ENCODE measurements at places on chromosomes 2 and 18. TPM values are rescaled to one million over a fixed set of nuclear protein-coding genes. Genes with fewer than 3 reads are reported as not detected.

Gene DSG1
- total RNA-seq: not detected

Gene LMAN2L
- 32.0 TPM for total RNA-seq

Gene SPTBN1
- 75.4 TPM for total RNA-seq

GRCh38 chr18:28040716-28041115 is 136.2 kb downstream of the CDH2 start:
- DNase-seq: no peak

DNA sequence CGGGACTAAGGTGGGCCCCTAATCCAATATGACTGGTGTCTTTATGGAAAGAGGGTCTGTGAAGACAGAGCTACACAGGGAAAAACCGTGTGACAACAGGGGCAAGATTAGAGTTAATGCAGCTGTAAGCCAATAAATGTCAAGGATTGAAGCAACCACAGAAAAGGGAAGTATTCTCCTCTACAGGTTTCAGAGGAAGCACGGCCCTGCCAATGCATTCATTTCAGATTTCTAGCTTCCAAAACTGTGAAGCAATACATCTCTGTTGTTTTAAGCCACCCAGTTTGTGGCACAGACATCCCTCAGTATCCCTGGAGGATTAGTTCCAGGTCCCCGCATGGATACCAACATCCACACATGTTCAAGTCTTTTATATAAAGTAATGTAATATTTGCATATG is 48.8 kb downstream of the SPP2 start:
- DNase-seq: no peak

DNA sequence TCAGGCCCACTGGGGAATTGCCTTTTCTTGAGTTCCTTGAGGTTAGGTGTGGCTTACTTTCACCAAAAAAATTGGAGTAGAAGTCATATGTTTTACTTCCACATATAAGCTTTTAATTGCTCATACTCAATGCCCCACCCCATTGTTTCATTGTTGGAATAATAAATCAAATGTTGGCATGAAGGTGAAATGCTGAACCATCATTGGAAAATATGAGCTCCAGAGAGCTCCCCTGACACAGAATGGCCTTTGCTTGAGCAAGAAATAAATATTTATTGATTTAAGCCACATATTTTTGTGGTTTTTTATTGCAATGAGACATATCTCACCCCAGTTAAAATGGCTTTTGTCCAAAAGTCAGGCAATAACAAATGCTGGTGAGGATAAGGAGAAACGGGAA is 167.3 kb upstream of the SRD5A2 start:
- DNase-seq: no peak

- peak; percentile 97 for DNase-seq
These were observed 14.3 kb upstream of the TRIB2 start for GRCh38 chr2:12702168-12703121.

Gene KDSR
- 23.7 TPM for total RNA-seq

Gene PKDCC
- 24.0 TPM for total RNA-seq

DNA sequence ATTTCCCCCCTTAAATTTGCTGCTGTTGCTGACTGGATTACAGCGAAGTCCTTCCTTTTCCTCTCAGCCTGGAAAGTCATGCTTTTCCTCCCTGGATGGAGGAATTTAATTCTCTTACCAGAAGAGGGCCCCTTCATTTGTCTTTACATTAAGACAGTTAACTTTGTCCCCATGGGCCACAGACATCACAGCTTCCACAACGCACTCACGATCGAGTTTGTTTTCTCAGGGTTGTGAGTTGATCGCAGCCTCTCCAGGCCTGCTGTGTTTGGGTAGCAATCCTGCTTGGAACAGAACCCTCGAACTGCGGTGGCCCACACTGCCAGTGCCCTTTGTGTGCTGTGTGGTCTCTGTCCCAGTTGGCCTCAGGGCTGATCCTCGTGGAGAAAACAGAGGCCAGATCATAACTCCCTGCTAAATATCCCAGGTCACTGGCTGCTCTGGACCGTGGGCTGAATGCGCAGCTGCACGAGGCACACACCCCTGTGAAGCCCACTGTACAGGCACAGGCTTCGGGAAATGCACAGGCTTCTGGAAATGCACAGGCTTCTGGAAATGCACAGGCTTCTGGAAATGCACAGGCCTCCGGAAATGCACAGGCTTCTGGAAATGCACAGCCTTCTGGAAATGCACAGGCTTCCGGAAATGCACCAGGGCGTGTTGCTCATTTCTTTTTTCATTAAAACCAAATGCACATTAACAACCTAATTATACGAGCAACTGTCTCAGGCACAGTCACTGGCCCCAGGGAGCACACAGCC is 2.2 kb upstream of the PDIA6 start:
- DNase-seq: no peak

Gene IKZF2
- total RNA-seq: 5.2 TPM

GRCh38 chr2:128003463-128003862 is 24.4 kb downstream of the SAP130 start:
- no peak for DNase-seq

Gene SPR
- 57.8 TPM for total RNA-seq

DNA sequence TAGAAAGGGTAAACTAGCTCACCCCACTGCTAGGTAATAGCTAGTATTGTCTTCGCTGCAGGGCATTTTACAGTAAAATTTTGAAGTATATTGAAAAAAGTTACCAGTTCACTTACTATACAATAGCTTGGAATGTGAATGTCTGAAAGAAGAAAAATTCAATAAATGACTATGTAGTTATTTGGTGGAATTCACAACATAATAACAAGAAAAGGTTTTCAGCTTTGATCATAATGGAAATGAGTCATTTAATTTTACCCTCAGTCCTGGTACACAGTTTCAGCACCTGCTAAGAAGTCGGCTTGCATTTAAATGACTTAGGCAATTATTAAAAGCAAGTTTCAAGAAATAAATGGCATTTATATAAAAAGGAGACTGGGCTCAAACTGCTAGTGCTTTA is 90.4 kb downstream of the NUP35 start:
- DNase-seq: no peak

Gene HOXD13
- total RNA-seq: 5.4 TPM

Gene FBXO15
- 1.1 TPM for total RNA-seq

- DNase-seq: peak; percentile 31
These were observed 37.1 kb downstream of the ANKRD44 start for GRCh38 chr2:197273485-197273884.

DNA sequence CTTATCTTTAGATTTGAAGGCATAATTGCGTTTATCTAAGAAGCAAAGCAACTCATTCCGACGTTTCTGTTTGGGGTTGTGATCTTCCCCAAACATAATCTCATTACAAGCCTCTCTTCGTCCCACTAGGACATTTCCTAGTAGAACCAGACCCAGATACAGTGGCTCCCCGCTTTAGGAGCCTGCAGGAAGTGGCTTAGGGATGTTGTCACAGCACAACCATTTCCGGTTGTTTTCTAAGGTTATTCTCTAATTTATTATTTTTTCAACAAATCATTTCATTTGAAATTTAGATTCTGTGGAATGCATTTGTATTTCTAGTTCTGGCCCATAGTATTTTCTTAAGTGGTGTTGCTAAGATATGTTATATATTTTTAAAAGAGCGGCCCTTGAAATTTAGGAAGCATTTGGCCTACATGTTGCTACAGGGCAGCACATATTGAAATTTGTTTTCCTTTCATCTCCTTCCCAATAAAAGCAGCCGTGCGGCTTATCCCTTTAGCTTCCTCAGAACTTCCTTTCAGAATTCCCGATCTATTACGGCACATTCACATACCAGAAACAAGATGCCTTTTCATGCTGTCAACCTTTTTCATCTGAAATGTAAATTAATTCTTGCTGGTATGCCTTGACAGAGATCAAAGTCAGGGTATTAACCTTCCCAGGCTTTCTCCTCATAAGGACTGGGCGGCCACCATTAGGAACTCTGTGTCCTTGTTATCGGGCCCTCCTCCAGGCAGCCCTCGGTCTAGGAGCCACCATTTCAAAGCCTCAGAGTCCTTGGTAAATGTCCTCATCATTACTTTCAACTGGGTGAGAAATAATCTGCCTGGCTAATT is 210.9 kb upstream of the SP5 start:
- no peak for DNase-seq

DNA sequence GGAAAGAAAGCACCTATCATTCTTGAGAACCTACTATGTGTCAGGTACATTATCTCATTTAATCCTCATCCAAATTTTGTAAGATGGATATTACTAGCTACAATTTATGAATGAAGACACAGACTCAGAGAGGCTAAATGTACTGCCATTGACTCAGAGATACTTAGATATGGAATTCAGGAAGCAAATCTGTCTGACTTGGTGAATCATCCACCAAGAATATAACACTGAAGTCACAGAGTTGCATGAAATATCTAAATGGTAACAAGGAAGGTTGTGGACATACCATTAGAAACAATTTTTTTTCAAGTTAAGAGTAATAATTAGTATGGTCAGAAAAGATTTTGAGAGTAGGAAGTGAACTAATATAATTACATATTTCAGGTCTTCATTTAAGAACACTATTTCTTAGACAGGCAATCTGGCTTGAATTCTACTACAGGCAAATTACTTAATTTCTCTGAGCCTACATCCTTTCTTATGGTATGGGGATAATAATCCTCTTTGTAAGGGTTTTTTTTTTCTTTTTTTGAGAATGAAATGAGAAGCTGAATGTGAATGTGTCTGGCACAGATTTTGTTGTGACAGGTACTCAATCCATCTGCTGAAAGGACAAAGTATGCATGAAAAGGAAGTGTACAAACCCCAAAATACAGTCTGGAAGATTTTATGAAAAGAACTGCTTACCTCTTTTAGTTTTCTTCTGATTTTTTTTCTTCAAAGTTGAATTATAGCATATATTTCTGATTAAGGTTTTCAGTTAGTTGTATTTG is 14.8 kb upstream of the C2orf66 start:
- DNase-seq: no peak

DNA sequence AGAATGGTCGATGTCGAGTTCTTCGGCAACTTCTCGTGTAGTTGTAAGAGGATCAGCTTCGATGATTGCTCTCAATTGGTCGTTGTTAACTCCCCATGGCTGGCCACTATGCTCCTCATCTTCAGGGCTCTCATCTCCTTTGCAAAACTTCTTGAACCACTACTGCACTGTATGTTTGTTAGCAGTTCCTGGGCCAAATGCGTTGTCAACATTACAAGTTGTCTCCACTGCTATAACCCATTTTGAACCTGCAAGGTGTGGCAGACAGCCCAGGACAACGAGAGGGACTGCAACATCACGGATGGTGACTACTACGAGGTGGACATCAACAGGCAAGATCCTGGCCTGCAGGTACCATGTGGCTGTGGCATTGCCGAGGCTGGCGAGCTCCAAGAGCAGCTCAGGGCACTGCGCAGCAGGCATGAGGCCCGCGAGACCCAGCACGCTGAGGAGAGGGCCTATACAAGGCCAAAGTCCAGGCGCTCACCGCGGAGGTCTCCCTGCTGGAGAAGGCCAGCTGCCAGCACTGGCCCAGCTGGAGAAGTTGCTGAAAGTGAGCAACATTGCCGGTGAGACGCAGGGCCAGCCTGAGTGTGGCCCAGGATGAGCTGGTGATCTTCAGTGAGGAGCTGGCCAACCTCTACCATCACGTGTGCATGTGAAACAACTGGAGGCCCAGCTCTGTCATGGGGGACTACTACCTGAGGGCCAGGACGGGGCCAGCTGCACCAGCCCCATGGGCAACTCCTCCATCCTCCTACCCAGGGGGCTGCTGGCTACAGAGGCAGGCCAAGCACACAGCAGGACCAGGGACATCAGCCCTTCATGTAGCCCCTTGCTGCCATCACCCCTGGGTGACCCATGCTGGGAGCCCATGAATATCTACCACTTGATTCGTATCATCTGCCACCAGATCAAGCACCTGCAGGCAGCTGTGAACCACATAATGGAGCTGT is 20.2 kb downstream of the CLK1 start:
- no peak for DNase-seq

DNA sequence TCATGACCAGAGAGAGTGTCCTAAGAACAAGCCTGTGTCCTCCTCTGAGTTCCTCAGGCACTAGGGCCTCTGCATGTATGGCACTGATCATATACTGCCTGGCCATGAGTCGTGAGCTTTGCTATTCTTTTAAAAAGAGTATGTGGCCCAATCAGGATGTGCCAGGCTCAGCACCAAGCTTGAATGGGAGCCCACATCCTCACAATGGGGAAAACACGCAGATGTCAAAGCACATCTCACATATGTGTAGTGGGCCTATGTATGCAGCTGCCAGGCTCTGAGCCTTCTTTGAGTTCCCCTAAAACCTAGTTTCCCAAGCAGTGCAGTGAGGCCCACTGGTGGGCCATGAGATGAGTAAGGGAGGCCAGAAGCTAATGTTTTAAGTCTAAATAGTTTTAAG is 69.9 kb upstream of the SLC1A4 start:
- DNase-seq: no peak

DNA sequence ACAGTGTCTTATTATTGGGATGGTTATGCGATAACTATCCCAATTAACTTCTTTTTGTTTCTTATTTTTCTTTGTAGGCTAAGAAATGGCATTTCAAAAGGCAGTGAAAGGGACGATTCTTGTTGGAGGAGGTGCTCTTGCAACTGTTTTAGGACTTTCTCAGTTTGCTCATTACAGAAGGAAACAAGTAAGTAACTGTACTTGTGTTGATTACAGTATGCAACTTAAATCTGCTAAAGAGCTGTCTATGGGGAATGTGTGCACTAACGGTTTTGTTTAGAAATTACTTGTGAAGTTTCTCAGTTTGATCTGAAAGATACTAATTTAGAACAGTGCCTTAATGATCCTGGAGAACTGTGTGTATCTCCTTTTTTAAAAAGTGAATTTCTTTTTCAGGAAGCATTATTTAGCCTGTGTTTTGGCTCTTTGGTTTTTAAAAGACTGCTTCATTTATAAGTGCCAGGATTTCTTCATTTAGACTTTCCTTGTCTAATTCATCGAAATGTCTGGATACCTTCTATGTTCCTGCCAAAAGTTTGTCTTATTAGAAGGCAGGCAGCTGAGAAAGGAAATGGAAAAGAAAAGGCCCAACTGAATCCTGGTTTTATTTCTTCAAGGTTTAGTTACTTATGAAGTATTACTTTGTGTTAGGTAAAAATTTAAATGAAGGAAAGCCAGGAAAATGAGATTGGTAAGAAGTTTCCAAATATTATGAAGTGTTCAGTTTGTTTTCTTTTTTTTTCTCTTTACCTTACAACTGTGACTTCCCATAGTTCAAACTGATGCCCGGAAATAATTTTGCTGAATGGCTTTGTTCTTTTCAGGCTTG is 40.1 kb downstream of the GPD2 start:
- no peak for DNase-seq
